ENCODE measurements at places on chromosomes 6 and 20.

DNA sequence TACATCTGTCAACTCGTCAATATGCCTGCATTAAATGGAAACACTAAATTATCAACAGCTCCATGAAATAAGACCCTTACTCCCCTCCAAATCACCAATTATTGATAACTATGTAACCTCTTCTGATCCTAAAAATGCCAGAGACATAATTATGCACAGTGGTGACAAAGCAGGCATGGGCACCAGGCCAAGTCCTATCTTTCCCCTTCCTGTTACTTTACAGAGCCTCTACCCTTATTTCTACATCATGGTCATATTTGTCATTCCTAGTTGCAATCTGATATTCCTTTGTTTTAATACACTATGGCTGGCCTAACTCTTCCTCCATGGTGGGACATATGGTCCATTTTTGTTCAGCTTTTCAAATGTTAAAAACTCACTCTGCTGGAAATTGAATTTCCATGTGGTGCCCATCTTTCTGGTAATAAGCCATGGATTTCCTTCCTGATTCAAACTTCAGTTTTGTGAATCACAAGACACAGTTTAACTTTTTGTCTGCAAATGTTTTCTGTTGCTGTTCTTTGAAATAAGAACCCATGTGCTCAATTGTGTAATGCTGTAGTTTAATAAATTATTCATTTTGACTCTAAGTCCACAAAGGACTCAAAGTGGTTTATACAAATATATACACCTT, 41.8 kb upstream of the ARFGEF2 start:
- DNase-seq = no peak

DNA sequence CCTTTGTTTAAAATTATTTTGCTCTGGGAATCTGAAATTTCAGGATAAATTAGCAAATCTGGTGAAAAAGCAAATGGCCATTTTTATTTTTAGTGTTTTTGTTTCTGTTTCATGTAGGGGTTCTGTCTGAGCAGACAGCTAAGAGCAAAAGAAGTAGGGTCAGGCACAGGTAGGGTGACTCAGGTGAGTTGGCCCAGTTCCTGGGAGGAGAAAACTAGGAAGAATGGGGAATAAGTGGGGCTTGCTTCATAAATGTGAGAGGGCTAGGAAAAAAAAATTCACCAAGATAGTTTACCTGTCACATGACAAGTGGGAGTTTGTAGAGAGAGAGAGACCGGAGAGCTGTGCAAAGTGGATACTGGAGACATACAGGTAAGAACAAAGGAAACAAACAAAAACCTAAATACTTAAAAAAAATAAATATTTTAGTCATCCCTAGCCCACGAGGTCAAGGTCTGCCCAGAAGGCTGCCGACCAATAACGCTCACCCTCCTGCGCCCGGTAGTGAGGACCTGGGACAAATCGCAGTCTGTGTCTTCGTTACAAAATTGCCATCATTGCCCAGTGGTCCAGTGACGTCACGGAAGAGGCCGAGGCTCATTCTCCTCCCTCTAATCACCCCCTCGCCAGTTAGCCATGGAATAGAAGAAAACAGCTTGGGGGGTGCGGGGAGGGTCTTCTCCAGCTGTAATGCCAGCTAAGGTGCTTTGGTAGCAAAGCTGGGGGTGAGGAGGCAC, 2.3 kb downstream of the THBD start:
- DNase-seq = no peak

DNA sequence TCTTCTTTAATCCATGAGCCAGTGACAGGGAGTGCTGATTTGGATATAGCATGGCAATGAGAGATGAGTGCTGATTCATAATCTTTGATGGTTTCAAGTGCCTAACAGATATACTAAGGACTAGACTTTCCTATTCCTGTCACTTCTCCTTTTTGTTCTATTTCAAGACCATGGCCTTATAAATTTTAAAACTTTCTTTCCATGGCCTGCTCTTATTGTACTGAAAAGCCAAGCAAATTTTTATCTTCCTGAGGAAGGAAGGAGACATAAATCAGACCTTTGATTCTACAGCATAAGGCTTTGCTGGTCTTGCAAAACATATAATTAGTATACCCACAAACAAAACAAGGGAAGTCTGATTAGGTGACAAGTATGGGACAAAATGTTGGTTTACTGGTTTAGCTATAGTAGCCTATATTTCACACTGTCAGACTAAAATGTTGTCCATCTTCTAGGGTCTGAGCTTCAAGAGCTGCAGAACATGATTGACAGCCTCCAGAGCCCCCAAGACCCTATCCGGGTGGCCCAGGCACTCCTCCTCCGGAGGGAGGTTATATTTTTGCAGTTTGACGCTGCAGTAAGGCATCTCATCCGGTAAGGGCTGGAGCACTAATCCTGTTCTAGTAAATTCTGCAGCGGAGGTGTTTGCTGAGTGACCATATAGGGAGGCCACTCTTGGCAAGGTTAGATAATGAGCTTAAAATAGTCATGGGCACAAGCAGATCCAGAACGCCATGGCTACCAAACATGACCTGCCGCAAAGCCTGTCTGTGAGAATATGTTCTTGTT, 82.3 kb downstream of the CD164 start:
- no peak for DNase-seq

DNA sequence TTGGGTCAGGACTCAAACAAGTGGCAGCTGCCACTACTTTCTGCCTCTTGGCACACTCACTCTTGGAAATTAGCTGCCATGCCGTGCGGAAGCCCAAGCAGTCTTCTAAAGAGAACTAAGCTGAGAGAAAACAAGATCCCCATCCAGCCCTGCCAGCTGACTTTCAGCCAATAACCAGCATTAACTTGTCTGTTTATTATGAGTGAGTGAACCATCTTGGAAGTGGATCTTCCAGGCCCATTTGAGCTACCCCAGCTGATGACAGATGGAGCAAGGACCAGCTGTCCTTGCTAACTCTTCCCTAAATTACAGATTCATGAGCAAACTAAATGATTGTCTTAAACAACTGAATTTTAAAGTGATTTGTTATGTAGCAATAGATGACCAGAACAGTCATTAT, 73.9 kb upstream of the RBM24 start:
- DNase-seq = no peak

- DNase-seq = no peak
Observed at GRCh38 chr20:59631751-59632540, 27.6 kb downstream of the PHACTR3 start.

DNA sequence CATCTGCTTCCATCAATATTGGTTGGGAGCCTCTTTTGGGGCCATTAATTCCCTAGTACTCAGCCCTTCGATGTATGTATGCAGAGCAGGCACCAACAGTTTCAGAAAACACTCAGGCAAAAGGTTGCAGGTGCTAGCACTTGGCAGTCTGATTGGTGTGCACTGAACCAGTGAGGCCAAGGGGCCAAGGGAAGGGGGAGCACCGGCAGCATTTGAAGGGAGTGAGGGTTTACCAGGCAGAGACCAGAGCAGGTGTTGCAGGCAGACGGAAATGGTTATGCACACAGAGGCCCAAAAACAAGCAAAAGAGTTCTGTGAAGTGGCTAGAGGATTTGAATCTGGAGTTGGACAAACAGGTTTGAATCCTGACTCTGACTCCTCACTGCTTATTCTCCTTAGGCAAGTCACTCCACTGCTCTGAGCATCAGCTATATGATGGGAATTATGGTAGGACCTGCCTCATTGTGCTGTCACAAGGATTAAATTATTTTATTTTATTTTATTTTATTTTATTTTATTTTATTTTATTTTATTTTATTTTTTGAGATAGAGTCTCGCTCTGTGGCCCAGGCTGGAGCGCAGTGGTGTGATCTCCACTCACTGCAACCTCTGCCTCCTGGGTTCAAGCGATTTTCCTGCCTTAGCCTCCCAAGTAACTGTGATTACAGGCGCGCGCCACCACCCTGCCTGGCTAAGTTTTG, 58.1 kb upstream of the SHLD1 start:
- DNase-seq = peak; percentile 86

- DNase-seq = no peak
Observed at GRCh38 chr6:163442336-163442735, 27.8 kb downstream of the QKI start.

- DNase-seq = no peak
Observed at GRCh38 chr6:73722318-73723060, 26.5 kb downstream of the CD109 start.

DNA sequence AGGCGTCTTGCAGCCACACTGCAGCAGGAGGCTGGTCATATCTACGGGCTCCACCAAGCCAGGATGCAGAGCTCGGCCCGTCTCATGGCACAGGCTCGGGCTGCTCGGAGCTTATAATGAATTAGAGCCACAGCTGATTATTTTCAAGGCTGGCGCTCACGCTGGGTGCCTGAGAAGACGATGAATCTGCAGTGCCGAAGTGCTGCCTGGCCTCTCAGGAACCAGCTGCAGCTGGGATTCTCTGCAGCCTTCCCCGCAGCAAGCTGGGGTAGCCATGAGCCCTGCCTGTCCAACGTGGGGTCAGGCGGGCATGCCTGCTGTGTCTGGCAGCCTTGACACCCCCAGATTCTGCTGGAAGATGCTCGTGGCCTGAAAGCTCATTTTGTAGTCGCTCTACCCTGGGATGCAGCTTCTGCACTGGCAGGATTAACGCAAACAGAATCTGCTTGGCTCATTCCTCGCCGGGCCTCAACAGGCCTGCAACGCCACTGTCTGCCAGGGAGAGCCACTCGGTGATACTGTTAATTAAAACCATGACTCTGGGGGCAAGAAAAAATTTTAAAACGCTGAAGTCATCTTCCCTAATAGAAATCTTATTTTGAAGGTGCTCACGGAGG, 104.3 kb downstream of the CDH26 start:
- no peak for DNase-seq

Data from GM06990 (cell line).